ENCODE measurements at places on chromosomes 4 and X.

- DNase-seq = no peak
These were observed 56.3 kb downstream of the RGS12 start for GRCh38 chr4:3349116-3349515.

DNA sequence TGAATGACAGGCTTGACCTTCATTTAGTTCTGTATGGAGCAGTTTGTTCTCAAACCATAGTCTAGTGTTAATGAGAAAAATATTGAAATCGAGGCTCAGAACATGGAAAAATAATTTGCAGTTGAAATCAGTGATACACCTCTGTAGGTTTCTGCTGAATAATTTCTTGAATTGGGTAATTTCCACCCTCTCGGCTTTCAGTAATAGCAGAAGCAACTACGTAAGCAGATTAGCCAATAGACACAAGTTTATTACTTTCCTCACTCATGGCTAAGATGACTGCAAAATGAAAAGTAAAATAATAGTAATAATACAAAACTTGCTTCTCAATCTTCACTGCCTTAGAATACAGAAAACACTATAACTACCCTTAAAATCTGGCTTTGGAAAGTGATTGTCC, 46.0 kb downstream of the USP38 start:
- no peak for DNase-seq

GRCh38 chrX:109709129-109709631, 23.9 kb downstream of the ACSL4 start:
- no peak for DNase-seq

- no peak for DNase-seq
These were observed 8.0 kb downstream of the TBC1D14 start for GRCh38 chr4:6917461-6918271.

- DNase-seq = no peak
These were observed 184.6 kb downstream of the OR13H1 start for GRCh38 chrX:131728295-131729145.

GRCh38 chrX:6981718-6982406, 165.7 kb upstream of the STS start:
- no peak for DNase-seq

GRCh38 chr4:55757356-55757952, 62.1 kb upstream of the EXOC1L start:
- no peak for DNase-seq

GRCh38 chr4:5118091-5118786, 67.0 kb downstream of the STK32B start:
- DNase-seq = no peak

GRCh38 chr4:25563071-25563564, 92.5 kb upstream of the SLC34A2 start:
- no peak for DNase-seq

DNA sequence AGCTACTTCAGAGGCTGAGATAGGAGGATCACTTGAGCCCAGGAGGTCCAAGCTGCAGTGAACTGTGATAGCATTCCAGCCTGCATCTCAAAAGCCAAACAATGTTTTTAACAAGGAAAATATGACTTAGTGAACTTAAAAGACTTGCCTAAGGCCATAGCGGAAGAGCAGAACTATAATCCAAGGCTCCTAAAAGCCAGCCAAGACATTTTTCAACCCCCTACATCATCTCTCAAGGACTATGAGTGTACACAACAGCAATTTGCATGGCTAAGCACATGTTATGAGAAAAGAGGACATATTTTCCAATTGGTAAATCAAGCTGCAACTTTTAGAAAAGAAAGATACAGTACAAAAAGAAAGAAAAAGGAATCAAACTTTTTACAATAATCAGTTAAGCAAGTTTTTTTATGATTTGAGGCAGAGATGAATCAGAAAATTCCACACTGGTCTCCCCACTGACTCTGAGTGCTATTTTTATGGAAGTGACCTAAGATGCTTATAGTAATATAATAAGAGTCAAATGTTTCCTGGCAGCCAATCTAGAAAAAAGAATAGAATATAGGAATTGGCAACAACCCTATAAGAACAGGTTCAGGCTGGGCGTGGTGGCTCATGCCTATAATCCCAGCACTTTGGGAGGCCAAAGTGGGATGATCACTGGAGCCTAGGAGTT, 9.8 kb upstream of the ACOT9 start:
- DNase-seq = no peak

GRCh38 chr4:20376070-20376469, 124.4 kb downstream of the SLIT2 start:
- DNase-seq = no peak

GRCh38 chr4:157128395-157128794, 52.4 kb downstream of the GLRB start:
- DNase-seq = no peak

GRCh38 chrX:142149919-142150318, 55.2 kb downstream of the MAGEC2 start:
- DNase-seq = no peak

- DNase-seq = no peak
These were observed 6.7 kb downstream of the ZNF81 start for GRCh38 chrX:47843363-47843762.

DNA sequence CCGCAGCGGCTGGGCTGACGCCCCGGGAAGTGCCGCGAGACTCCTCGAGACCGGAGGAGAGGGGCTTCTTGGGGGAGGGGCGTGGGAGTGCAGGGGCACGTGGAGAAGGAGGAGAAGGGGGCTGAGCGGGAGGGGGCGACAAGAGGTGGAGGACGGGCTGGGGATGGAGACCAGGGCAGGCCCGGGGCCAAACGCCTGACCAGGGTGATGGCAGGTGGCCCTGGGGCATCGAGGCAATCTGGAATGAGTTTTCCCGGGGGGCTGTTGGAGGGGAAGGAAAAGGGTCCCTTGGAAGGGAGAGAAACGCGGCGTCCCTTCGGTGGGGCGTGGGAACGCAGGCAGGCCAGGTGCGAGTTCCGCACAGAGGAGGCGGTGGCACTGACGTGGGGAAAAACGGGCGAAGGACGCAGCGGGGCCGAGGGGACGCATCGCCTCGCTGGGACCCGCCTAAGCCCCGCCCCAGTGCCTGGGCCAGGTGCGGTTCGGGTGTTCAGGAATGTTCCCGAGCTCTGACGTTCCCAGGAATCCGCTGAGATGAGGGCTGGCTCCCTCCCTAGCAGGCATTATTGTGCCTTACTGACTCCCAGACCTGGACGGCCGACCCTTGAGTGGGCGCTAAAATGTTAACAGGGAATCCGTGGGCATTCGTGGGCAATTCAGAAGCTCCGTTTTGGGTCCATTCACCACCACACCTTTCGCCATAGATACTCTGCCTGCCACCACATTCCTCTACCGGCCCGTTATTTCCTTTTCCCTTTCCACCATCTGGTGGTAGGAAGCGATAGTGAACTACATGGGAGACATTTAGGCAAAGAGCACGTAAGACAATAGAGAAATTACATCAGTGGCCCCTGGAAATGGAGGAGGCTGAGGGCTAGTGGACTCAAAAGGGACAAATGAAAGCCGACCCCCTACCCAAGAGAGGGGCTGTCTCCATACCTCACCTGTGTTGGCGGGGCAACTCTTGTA, 795 bp upstream of the SH3KBP1 start:
- DNase-seq = no peak
